ENCODE measurements at places on chromosomes 3 and 15.

DNA sequence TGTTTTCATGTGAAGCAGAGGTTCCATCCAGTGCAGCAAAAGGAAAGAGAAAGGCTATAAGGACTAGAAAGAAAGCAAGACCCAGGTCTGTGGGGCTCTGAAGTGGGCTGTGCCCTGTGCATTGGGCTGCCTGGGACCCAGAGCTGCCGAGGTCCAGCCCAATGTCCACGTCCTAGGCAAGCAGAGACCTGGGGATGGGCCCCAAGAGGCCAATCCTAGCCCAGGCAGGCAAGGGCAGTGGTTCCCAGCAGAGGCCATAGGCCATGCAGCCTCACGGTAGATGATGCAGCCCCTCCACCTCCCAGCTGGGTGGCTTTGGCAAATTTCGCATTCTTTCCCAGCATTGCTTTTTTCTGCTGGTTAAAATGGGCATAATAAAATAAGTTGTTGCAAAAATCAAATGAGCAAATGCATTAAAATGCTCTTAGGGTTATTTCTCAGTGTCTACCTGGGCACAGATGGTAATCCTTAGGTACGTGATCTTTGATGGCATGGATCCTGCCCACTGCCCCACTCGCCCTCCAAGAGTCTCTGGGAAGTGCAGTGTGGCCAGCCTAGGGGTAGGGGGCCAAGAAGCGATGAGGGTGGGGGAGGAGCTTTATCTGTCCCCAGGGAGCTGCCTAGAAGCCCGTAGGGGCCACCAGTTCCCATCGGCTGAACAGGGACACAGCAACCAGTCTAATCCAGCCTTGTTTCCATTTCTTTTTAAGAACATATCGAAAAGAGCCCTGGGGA is 22.3 kb upstream of the GP9 start:
- no peak for DNase-seq

DNA sequence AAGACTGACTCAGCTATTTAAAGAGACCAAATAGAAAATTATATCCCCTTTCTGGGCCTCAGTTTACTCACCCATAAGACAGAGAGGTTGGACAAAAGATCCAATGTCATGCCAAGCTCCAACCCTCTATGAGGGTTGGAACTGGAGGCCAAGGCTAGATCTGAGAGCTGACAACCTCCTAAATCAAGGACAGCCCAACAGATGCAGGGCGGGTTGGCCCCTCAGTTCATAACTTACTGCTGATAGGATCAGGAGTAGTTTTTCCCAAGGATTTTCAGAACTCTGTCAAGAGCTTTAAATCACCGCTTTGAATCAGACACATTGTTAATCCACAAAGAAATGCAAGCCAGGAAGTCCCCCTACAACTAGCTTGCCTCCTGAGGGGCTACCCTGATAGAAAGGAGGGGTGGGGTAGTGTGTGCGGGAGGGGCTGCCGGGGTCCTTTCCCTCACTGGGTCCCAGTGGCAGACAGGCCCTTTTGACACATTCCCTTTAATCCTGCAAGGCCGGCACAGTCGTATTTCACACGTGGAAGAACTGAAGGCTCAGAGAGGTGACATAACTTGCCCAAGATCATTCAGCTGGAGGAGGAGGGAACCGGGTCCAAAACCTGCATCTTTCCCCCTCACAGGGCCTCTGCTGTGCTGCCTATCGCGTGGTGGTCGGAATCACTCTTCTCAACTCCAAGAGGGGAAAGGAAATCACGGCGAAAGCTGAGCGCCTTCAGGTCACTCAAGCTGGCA is 21.4 kb downstream of the BMF start:
- DNase-seq, result no peak

DNA sequence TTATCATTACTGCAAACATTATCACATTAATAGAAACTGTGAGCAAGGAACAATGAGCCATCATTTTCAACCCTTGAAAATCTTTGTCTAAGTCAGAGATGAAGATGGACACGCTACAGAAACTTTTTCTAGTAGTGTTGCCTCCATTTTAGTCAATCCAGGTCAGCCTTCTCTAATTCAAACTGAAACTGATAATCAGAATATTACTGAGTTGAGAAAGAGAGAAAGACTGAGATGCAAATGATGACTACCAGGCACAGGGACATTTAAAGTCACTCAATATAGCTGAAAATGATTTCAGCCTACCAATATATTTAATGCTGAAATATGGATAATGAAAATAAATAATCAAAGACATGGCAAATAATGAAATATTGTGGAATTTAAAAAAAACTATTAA is 261.4 kb downstream of the GBE1 start:
- DNase-seq, result no peak

DNA sequence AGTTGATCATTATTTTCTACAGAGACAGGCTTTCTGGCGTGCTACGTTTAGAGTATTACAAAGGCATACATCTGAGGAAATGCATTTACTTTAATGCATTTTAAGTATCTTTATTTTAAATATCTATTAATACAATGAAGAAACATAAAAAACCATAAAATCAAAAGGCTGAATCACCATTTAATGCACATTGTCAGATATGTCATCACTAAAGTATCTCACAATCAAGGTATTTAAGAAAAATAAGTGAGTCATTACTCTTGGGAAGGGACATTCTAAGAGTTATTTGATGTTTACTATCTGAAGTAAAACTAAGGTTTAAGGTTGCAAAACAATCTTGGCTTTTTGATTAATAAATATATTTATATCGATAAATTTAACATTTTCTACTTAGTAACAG is 102.2 kb downstream of the CTNNB1 start:
- no peak for DNase-seq

DNA sequence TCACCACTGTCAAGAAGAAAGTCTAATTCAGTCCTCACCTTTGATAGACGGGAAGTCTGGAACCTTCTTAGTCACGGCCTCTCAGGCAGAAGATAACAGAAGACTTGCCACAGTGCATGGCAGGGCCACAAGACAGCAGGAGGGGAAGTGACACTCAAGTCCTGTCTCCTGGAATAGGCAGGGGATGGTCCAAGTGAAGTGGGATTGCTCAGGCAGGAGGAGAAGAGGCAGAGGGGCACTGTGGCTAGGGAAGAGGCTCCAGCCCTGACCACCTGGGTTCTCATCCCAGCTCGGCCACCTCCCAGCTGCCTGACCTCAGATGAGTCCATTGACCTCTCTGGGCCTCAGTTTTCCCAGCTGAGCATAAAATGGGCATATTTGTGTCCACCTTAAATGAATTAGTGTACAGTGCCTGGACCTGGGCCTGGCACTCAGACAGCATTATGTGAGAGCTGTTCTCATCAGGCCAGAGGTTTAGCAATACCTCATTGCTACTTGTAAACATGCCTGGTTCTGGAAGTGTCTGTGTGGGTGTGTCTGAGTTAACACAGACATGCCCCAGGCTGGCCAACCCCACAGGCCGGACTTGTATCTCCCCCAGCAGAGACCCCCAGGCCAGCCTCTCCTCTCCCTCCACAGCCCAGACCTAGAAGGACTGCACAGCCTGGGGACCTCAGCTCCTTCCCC is 11.5 kb upstream of the PCSK6 start:
- DNase-seq, result no peak

DNA sequence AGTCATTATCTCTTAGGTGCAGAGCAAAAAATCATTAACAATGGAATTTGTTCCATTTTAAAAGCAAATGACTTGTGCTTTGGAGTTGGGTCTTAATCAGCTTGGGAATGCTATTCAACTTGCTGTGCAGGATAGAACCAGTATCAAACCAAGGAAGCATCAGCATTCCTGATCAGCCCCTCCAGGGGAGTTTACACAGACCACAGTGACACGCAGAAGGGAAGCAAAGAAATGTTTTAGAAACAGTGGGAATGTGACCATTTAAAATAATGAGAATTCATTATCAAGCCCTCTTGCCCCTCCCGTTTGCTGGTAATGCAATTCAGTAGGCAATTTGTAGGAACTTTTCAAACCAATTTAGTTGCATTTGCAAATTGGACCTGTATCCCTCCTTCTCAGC is 155.1 kb downstream of the LRTM1 start:
- DNase-seq, result no peak

- no peak for DNase-seq
These were observed 42.2 kb upstream of the B3GNT5 start for GRCh38 chr3:183210862-183211341.

DNA sequence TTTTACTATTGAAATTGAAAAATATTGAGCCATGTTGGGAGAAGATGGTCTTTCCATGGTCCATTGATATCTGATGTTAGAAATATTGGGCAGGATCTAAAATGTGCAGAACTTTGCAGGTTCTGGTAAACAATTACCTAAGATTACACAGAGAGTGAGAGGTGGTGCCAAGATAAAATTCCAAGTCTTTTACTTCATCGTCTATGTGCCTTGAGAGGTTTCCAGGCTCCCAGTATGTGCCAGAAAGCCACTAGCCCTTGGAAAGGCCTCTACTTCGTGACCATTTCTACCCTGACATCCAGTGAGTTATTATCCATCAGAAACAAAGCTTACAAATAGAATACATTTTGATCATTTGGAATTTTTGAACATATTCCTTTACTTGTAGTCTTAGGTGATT is 27.6 kb downstream of the CD200 start:
- no peak for DNase-seq

DNA sequence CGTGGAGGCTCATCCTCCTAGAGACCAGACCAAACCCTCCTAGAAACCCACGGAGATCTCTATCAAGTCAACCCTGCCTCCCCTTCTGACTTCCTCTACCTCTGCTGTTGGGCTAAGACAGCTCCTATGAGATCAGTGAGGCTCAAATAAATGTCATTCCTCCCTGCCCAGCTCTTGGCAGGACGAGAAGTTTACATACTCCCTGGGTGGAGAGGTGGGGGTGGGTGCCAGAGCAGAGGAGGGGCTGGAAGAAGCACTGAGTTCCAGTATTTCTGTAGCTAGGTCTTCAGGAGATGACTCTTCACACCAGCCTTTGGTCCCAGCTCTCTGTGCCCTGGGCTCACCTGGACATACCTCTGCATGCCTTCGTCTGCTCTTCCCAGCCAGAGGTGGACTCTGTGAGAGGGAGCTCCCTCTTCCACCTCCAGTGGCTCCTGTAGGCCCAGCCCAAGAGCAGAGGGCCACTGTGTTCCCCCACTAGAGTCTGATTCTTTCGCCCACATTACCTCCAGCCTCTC is 42.4 kb upstream of the TLE3 start:
- no peak for DNase-seq

- no peak for DNase-seq
These were observed 30.3 kb upstream of the RNF7 start for GRCh38 chr3:141707741-141708203.

All from activated CD4-positive, alpha-beta T cell treated with anti-CD3 and anti-CD28 coated beads for 1 hour (primary cell).